Endothelial cell of umbilical vein (primary cell): ENCODE measurements at places on chromosomes 11 and 22. TPM values are rescaled to one million over a fixed set of nuclear protein-coding genes. Genes with fewer than 3 reads are reported as not detected.

APOL3 gene
- 15.4 and 36.9 TPM in 2 replicates for total RNA-seq

SCGB2A2 gene
- not detected in 2 replicates for total RNA-seq

INPP5J gene
- 0.49 and 0.65 TPM in 2 replicates for total RNA-seq

SHANK3 gene
- total RNA-seq = 137 and 158 TPM in 2 replicates

ARAP1 gene
- total RNA-seq = 66.2 and 78.3 TPM in 2 replicates

SYT9 gene
- 0.25 TPM in 1 of 2 replicates, not detected in the other for total RNA-seq

CPSF7 gene
- total RNA-seq = 77.0 and 78.2 TPM in 2 replicates

BTG4 gene
- not detected in 2 replicates for total RNA-seq

OR2AG2 gene
- total RNA-seq = 0.33 and 0.46 TPM in 2 replicates

PARVG gene
- total RNA-seq = 0.82 TPM in 1 of 2 replicates, not detected in the other

MISFA gene
- total RNA-seq = 2.8 and 3.6 TPM in 2 replicates

MRGPRX3 gene
- not detected in 2 replicates for total RNA-seq

LRRC74B gene
- total RNA-seq = not detected in 2 replicates

APOA4 gene
- total RNA-seq = not detected in 2 replicates

OR52H1 gene
- total RNA-seq = not detected in 2 replicates

CBLIF gene
- total RNA-seq = not detected in 2 replicates

KREMEN1 gene
- 0.99 and 1.1 TPM in 2 replicates for total RNA-seq

RRAS2 gene
- 80.5 and 84.4 TPM in 2 replicates for total RNA-seq

ATP6V1E1 gene
- total RNA-seq = 113 and 118 TPM in 2 replicates

P4HA3 gene
- total RNA-seq = 15.0 and 26.9 TPM in 2 replicates

ANO5 gene
- total RNA-seq = 0.46 and 1.3 TPM in 2 replicates

OR8G1 gene
- total RNA-seq = not detected in 2 replicates

FOLR1 gene
- not detected in 2 replicates for total RNA-seq

ACR gene
- total RNA-seq = 4.1 and 4.9 TPM in 2 replicates

MOV10L1 gene
- total RNA-seq = 35.4 and 37.6 TPM in 2 replicates

DKK3 gene
- total RNA-seq = 131 and 165 TPM in 2 replicates

PGA3 gene
- total RNA-seq = not detected in 2 replicates

RIBC2 gene
- total RNA-seq = 5.7 TPM in 2 replicates

CRYBB3 gene
- total RNA-seq = 1.2 and 1.7 TPM in 2 replicates

FZD4 gene
- total RNA-seq = 109 and 112 TPM in 2 replicates

GPR83 gene
- total RNA-seq = not detected in 2 replicates

DNAJB13 gene
- total RNA-seq = 0.46 TPM in 1 of 2 replicates, not detected in the other

TANGO2 gene
- 33.2 and 40.0 TPM in 2 replicates for total RNA-seq

DCHS1 gene
- 73.0 and 73.1 TPM in 2 replicates for total RNA-seq

HEPN1 gene
- not detected in 2 replicates for total RNA-seq

SLC22A12 gene
- total RNA-seq = not detected in 2 replicates

PYGM gene
- total RNA-seq = 0.39 and 0.62 TPM in 2 replicates

SLC25A18 gene
- total RNA-seq = not detected in 2 replicates

RFPL2 gene
- total RNA-seq = not detected in 2 replicates

NCAM1 gene
- not detected in 2 replicates for total RNA-seq

BDNF gene
- total RNA-seq = 2.6 and 3.1 TPM in 2 replicates

OR8D4 gene
- total RNA-seq = not detected in 2 replicates

PSMC3 gene
- total RNA-seq = 202 and 203 TPM in 2 replicates

MFNG gene
- 188 and 197 TPM in 2 replicates for total RNA-seq
